ENCODE measurements at places on chromosomes 7 and 10. TPM values are rescaled to one million over a fixed set of nuclear protein-coding genes. Genes with fewer than 3 reads are reported as not detected.

- DNase-seq: peak; percentile 22
Observed at GRCh38 chr10:69268761-69269416, 9.4 kb upstream of the HK1 start.

GRCh38 chr10:3528271-3528670 is 256.7 kb downstream of the KLF6 start:
- peak; percentile 48 for DNase-seq

DNA sequence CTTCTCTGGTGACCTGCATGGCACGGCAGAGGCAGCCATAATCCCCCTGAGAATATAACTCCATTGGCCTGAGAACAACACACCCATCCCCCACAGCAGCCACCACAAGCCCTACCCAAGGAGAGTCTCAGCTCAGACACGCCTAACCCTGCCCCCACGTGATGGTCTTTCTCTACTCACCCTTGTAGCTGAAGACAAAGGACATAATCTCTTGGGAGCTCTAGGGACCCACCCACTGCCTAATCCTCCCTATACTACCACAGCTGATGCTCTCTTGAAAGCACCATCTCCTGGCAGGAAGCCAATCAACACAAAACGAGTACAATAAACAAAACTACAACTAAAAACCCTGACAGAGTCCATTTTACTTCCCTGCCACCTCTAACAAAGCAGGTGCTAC is 30.7 kb upstream of the HPSE2 start:
- no peak for DNase-seq

DNA sequence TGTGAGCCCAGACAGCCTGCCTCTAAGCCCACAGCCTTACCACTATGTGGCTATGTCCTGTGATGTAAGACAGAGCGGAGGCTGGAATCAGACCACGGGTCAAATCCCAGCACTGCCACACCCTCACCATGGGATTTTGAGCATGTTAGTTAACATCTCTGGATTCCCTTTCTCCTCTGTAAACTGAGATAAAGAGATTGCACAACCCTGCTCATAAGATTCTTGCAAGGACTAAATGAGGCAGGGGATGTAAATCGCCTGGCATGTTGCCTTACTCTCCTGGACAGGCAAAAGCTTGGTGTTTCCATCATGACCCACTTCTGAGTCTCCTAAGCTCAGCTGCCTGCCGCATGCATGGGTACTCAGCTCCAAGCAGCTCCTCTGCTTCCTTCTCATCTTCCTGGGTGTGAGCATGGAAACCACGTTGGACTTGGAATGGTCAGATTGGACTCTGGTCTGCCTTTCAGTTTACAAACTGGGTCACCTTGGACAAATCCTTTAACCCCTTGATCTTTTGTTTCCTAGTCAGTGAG is 41.3 kb upstream of the MTURN start:
- DNase-seq: peak; percentile 94

DNA sequence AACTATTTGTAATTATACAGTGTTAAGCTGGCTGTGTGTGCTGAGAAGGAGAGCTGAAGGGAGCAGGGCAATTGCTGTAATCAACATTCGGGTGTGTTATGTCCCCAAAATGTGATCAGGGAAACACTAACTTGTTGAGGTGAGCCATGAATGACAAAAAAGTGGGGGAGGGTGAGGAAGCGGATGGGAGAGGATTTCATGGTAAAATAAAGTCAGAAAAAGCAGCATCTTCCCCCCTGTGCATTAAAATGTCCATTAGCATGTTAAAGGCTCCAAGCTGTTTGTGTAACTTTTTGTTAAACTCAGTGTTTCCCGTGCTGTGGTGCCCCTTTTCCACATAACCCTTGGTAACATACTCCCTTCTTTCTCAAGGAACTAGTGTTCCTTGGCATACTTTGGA is 84.9 kb downstream of the ARID5B start:
- no peak for DNase-seq

DNA sequence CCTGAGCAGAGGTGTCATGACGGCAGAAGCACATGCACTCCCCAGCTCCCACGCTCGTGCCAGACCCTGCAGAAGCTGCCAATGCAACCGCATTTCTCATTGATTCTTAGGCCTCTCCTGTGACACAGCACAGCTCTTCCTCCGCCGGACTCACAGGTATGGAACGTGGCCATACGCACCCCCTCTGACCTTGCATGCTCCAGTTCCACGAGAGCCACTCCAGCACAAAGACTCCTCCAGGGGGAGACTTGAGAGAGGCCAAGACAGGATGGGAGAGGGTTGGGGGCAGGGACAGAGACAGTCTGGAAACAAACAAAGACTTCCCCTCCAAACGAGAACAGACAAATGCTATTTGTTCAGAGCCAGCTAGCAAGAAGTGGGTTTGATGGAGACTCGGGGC is 124.3 kb upstream of the PPP2R2D start:
- DNase-seq: no peak

The AKR1B15 gene
- total RNA-seq: not detected

- no peak for DNase-seq
Observed at GRCh38 chr7:17665029-17665428, 275.3 kb downstream of the SNX13 start.

The PVRIG gene
- total RNA-seq: not detected
